CD4-positive, alpha-beta T cell treated with Interleukin-12 subunit alpha and Interleukin-12 subunit beta, for 1 hour (primary cell): ENCODE measurements at places on chromosomes 5 and 9.
A peak's percentile ranks its signal among the peaks of the same experiment; 100 is the strongest.

- DNase-seq = no peak
These were observed 76.1 kb downstream of the NREP start for GRCh38 chr5:111680737-111681413.

DNA sequence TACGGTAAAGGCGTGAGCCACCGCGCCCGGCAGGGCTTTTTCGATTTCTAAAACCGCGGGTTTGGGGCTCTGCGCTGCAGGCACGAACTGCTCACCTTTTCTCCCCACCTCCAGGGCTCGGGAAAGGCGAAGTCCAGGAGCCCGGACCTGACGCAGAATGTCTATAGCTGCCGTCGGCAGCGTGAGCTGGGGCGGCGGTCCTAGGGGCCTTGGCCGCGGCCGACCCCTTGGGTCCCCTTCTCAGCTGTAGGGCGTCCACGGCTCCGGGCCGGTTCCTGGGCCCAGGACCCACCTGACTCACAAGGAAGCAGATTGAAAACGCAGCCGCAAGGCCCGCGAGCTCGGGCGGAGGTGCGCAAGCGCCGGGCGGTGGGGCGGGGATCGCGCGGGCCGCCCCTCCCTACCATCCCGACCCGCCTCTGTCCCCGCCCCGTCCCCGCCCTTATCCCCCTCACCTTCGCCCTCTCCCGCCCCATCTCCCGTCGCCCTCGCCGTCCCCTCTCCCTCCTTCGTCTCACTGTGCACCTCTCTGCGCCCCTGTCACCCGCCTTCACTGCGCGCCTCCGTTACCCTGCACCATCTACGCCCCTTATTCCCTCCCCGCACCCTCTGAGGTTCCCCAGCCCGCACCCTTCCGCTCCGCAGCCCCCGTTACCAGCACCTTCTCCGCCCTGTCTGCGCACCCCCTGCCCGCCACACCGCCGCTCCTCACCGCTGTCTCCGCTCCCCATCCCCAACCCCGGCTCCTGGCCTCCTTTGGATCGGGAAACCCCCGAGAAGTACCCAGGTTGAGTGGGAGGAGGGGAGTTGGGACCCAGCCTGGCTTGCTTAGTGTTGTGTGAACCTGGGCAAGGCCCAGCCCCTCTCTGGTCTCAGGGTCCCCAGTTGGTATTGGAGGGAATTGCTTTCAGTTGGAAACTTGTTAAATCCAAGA, at the start of gene HDHD3:
TSS of gene HDHD3 (minus strand) at position 353 of the 934 bp plus-strand sequence. CDS start 2,632 bp downstream, outside the sequence.
- DNase-seq = peak; percentile 88

GRCh38 chr9:14189578-14189977, 124.4 kb downstream of the NFIB start:
- DNase-seq = no peak

DNA sequence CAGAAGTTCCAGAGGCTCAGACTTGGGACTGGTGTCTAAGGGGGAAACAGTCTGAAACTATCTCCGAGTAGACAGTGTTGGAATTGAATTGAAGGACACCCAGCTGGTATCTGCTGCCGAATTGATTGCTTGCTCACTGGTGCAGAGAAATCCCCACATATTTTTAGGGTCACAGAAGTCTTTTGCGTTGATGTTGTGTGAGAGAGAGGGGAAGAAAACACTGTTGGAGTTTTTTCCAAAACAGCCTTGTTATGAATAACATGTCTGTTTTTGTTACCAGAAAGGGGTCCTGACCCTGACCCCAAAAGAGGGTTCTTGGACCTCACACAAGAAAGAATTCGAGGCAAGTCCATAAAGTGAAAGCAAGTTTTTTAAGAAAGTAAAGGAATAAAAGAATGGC, 81.3 kb downstream of the ALDH7A1 start:
- no peak for DNase-seq

GRCh38 chr5:68074633-68075032, 140.9 kb upstream of the PIK3R1 start:
- DNase-seq = no peak

- DNase-seq = no peak
These were observed 166.2 kb downstream of the INSYN2B start for GRCh38 chr5:169814045-169814444.

DNA sequence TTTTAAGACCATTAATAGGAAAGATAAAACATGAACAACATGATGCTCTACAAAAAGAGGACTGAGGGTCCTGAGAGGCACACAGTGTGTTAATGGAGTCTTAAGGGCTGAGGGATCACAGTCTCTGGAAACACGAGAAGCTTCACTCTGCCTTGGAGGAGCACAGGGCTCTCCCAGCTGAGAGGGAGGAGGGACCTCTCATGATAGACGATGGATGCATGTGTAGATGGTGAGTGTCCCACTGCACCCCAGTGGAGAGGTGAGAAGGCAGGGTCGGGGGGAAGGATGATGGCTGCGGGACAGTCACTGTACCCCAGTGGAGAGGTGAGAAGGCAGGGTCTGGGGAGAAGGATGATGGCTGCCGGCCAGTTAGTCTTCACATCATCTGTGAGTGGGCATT, 613.4 kb downstream of the IRX1 start:
- no peak for DNase-seq
